ENCODE measurements at places on chromosomes 5 and 9. TPM values are rescaled to one million over a fixed set of nuclear protein-coding genes. Genes with fewer than 3 reads are reported as not detected.

DMRT2 gene
- total RNA-seq, result not detected

ST6GALNAC4 gene
- 26.6 TPM for total RNA-seq

DNA sequence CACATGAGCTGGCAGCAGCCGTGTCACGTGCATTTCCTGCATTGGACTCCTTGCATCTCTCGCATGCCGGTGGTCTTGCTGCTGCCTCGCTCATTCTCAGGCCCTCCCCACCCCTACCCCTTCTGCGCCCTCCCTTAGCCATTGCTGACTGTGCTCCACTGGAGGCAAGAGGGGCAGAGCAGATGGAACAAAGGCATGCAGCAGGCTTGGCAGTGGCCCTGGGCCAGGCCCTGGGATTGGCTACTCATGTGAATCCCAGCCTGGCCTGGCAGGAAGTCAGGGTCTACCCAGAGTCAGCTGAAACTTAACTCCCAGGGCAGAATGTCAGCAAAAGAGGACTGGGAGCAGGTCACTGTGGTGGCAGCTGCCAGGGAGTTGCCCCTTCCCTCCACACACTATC lies 62.3 kb downstream of the TSTD2 start:
- DNase-seq, result peak; percentile 30

GRCh38 chr9:94982211-94982610 lies 255.7 kb downstream of the AOPEP start:
- DNase-seq, result no peak

GRCh38 chr9:86452201-86452828 lies 98.1 kb upstream of the TUT7 start:
- no peak for DNase-seq

DNA sequence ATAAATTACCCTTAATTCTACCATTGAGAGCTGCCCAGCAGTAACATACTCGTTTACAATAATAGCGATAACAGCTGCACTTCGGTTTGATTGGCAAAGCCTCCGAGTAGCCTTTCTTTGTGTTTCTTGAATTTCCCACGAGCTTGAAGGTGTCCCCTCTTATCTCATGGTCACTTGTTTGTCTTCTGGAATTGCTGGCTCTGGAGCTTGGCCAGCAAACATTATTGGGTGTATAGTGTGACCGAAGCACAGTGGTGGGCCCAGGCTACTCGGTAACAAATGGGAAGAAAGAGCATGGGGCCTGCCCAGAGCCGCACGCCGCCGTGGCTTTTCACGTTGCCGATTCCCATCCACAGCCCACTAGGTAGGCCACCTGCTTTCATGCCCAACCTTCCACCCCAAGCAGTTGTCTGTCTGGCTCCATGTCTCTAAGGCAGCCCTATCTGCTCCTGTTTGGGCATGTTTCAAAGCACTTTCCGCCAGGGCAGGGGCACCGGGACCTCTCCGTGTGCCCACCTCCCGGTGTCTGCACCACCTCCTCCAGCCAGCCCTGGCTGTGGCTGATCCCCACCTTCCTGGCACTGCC lies 8.7 kb downstream of the STKLD1 start:
- no peak for DNase-seq

DNA sequence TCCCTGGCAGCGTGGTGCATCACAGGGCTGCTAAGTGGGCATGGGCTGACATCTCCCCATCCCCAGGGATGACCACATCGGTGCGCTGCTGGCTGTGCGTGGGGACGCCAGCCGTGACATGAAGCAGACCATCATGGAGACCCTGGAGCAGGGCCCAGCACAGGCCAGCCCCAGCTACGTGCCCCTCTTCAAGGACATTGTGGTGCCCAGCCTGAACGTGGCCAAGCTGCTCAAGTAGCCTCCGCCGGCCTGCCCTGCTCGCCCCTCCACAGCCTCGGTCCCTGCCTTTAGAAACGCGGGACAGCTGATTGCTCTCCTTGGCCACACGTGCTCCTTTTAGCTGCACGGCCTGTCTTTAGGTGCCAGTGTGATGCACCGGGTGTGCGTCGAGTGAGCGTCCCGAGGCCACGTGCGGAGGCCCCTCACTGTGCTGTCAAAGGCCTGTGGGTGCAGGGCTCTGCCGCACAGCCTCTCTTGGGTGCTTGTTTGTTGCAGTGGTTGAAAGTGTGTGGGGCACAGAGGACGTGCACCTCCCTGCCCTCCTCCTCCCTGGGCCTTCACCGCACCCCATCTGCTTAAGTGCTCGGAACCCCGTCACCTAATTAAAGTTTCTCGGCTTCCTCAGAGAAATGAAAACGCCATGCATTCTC lies 23.8 kb downstream of the EXOC3 start:
- no peak for DNase-seq

GRCh38 chr5:180007582-180007981 lies 64.0 kb downstream of the RNF130 start:
- DNase-seq, result no peak

Data from lung microvascular endothelial cell (primary cell).